ENCODE measurements at places on chromosomes 1 and 21.

GRCh38 chr21:17467392-17467791 is 45.5 kb upstream of the CXADR start:
- no peak for DNase-seq

DNA sequence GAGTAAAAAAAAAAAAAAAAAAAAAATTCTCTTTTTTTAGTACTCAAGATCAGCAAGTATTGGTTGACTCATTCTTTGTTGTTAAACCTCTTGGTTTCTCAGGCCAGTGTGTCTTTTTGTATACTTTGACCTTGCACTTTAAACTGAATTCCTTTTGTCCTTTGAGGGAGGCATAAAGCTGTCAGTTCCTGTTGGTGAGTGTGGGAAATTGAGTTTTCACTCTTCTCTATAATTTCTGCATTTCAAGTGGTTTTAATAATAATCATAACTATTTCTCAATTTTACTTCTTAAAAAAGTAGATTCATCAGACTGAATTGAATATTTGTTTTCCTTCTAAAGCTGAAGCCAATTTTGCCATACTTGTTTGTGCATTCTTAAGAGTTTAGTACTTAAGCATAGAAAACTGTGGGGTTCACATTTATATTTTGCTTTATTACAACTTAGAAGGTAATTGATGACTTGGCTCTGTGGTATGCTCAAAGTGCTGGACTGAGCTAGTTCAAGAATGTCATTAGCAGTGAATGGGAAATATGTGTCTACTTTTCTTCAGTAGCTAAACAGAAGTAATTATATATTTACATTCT is 43.4 kb downstream of the ITSN1 start:
- DNase-seq, result no peak

GRCh38 chr1:81430236-81430938 is 370.3 kb upstream of the ADGRL2 start:
- DNase-seq, result no peak

- DNase-seq, result no peak
Measured at GRCh38 chr1:9174243-9174642, 45.3 kb upstream of the GPR157 start.

DNA sequence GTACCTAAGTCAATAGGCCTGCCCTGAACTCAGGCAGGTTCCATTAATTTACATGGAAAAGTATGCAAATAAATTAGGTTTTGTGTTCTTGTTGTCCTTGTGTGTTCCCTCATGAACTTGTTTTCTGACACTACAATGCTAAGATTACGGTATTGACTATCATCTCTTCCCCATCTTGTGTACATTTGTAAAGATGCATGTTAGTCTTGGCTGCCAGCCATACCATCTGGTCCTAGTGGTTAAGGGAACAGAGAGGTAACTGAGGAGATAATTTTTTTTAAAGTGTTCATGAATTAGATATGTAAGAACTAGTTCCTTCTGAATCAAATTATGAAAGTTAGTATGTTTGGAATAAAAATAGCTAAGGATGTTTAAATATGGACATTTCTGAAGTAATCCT is 167.6 kb upstream of the ADAMTS5 start:
- no peak for DNase-seq
